Mesenteric fat pad (tissue), 1 donor: ENCODE measurements at places on chromosomes 3 and 15. TPM values are rescaled to one million over a fixed set of nuclear protein-coding genes. Genes with fewer than 3 reads are reported as not detected.

- DNase-seq, result no peak
These were observed 661.7 kb upstream of the NAALADL2 start for GRCh38 chr3:174197416-174197815.

GAP43 gene
- not detected for total RNA-seq

DNA sequence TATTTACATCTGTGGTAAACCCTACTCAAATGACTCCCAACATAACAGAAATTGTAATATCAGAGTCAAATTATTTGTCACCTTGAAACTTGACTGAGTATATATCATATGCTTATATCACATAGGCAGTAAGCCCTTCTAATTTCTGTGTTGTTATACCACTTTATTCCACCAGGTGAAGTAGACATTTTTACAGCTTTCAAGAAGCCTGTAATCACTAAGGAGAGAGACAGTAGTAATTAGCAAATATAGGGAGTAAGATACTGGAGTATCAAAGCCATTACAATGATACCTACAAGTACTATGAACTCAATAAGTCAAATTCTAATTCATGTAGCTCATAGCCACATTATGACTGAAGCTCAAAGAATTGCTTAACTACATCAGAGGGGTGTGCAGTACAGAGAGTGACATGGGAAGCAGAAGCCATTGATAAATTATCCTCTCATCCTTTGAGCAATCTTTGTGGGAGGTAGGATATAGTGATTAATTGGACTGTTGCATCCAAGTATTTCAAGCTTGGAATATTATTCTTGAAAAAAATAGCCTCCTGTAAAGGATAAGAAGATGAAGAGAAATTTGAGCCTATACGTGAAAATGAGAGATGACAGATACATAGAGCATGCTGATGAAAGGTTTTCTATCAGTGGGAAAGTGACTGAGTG, 1005.9 kb downstream of the ZPLD1 start:
- no peak for DNase-seq

DNA sequence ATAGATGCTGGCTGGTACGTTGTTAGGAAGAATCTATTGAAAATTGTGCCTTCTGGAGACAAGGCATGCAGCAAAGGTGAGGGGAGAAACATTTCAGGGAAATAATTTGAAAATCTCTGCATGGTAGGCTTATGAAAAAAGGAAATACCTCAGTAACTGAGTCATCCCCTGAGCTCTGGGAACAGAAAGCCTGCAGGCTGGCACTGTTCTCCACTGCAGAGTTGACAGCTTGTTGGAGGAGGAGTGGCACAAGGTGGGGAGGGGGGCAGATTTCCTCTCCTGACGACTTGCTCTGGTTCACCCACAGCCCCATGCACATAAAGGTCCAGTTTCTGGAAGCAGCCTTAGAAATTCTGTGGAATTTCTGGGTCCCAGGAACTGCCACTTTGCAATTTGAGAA, 179.4 kb downstream of the ABHD5 start:
- no peak for DNase-seq

GRCh38 chr3:156812521-156813335, 13.4 kb upstream of the LEKR1 start:
- DNase-seq, result no peak

TMPRSS7 gene
- not detected for total RNA-seq

GRCh38 chr3:32842987-32843386, 25.2 kb downstream of the TRIM71 start:
- DNase-seq, result no peak

ADGRG7 gene
- total RNA-seq, result not detected

GRCh38 chr3:62942227-62942626, 67.0 kb upstream of the CADPS start:
- no peak for DNase-seq

DNA sequence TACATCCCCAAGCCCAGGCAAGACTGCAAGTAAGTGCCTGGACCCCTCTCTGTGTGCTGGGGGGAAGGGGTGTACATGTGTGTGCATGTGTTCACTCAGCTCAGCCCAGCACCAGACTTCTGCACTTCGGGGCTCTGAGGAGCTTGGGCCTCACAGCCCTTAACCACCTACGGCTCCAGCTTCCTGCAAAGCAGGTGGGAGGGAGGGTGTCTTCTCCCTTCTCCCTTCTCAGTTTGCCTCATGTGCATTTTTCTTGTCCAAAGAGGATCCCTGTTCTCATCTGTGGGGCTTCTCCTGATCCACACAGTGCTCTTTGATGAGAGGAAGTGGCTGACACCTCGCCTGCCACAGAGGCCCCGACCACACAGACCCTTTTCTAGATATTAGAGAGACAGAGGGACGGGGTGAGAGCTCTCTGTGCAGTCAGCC, 69.3 kb downstream of the MESD start:
- no peak for DNase-seq

DNA sequence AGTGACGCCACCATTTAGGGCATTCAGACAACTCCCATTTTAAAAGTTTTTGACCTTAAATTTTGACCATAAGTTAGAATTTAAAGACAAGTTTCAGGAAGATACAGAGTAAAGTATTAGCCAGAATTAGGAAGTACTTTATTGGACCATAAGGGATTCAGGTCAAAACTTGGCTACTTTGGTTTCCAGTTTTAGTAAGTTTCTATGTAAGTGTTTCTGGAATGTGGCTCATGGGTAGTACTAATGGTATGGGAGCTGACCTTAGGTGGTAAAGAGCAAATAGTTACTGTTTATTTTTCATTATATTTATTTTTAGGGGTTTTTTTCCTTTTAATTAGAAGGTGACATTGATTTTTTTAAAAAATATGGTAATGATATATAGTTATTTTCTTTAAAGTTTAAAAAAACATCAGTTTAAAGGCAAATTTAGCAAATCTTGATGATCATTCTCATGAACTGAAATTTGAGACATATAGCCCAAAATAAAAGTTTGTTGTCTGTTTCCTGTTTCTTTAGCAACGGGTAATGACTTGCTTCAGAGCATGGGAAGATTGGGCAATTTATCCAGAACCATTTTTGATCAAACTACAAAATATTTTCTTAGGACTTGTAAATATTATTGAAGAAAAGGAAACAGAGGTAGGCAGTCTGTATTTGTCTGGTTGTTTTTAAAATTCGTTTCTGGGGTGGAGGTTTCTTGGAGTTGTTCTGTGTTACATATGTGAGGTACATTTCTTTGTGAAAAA, 34.3 kb downstream of the U2SURP start:
- no peak for DNase-seq

DNA sequence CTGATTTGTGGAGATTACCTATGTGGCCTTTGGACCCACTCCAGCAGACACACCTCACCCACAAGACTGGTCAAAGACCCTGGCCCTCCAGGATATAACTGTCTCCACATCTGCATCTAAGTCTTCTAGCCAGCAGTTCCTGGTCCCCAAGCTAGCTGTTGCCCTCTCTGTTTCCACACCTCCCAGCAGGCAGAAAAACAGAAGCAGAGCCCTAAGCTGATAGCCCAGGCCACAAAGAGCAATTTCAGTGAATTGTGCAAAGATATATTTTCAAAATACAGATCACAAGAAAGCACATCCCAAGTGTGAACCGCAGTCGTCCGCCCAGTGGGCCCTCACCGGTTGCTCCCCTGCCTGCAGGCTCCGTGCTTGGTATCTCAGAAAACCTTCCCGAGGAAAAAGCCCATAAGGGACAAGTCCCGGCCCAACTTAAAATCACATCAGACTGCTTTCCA, 2.6 kb downstream of the TNIK start:
- DNase-seq, result no peak

DNA sequence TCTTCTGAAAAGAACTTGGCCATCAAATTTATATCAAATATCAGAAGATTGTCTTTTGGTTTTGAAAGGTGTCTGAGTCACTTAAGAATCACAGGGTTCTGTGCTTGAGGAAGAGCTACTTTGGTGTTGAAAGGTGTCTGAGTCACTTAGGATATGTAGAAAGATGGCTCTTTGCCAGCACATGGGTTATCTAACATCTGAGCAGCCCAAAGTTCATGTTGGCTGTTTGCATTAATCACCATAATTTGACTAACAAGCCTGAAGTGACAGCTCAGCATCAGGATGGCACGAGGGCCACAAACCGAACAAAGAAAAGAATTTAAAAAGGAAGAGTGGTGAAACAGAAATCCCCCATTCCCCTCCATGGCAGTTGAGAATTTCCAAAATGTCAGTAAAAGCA, 190.5 kb upstream of the CMC1 start:
- no peak for DNase-seq

DNA sequence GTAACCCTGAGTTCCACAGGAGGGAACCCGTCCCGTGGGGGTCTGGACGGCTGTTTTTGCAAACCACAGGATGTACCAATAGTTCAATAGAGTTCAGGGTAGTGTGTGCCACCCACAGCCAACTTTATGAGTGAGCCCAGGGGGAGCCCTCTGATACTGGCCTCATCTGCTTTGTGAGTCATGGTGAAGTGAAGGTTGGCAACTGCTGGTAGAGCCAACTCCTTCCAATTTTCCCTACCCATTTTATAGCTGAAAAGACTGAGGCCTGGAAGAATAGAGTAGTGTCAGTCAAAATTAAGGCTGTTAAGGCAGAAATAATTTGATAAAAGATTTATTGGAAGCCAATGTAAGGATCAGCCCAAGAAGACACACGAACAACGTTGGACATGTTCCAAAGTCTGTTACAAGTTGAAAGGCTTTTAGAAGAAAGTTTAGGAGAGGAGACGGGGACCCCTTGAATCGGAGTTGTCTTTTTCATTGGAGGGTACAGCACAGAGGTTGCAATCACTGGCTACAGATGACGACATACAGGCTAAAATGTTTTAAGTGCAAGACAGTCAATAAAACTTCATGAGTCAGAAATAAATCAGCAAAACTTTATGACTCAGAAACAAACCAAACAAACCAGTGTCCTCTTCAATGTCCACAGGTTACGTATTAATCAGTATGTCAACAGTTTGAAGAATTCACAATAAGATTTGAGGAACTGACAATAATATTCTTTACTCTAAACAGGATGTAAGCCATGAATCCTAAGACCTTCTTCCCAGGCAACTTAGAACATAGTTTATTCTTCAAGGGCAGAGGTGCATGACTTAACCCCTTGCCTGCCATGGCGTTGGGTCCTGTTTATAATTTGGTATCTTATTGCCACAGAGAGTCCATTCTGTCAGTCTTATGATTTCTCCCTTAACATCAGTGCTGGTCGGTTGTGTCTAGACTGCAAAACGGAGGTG, 62.9 kb upstream of the NR2E3 start:
- DNase-seq, result no peak

DNA sequence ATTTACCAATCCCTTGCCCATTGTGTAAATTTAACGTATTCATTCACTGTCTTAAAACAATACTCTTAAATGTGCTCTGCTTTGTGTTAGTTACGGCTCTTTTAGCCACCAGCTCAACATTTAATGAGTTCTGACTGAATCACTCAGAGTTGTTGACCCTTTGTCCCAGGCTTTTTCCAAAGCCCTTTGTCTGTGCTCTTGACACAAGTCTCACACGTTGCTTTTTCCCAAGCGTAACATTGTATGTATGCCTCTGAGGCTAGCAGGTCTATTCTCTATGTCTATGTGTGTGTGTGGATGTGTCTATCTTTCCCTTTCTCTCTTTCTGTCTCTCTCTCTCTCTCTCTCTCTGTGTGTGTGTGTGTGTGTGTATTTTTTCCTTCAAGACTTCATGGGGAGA, 435.4 kb upstream of the GOLIM4 start:
- DNase-seq, result no peak

ZNF80 gene
- not detected for total RNA-seq

NUP210 gene
- 1.5 TPM for total RNA-seq
